ENCODE measurements at places on chromosomes 5 and 9. TPM values are rescaled to one million over a fixed set of nuclear protein-coding genes. Genes with fewer than 3 reads are reported as not detected.

DNA sequence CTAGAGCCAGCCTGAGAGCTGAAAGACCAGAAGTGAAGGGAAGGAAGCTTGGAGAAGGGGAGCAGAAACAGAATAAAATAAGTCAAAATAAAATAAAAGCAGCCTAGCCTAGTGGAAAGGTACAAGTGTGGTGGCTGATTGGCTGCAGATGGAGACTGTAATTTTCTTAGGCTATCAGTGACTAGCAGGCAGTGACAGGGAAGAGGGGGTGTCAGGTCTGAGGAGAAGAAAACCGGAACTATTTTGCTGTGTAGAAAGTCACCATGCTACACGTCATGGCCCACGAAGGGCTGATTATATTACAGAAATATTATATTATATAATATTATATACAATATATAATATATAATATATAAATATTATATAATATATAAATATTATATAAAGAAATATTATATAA is 98.1 kb upstream of the TAF11L2 start:
- no peaks in the 10 kb centered on the region for H3K36me3 ChIP-seq
- H3K27me3 ChIP-seq = no peaks in the 10 kb centered on the region
- DNase-seq = no peak
- no peak overlapping the region for H3K4me3 ChIP-seq
- peaks cover 4% of the 10 kb centered on the region for H3K4me1 ChIP-seq

DNA sequence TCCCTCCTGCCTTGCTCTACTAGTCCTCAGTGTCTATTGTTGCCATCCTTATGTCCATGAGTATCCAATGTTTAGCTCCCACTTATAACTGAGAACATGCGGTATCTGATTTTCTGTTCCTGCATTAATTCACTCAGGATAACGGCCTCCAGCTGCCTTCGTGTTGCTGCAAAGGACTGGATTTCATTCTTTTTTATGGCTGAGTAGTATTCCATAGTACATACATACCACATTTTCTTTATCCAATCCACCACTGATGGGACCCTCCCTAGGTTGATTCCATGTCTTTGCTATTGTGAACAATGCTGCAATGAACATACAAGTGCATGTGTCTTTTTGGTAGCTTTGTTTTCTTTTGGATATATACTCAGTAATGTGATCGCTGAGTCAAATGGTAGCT is 50.4 kb downstream of the FNIP1 start:
- H3K4me3 ChIP-seq = no peak overlapping the region
- no peaks in the 10 kb centered on the region for H3K27me3 ChIP-seq
- peaks cover 3% of the 10 kb centered on the region for H3K36me3 ChIP-seq
- DNase-seq = no peak
- no peaks in the 10 kb centered on the region for H3K4me1 ChIP-seq

GRCh38 chr5:58631895-58632294 is 49.0 kb downstream of the RAB3C start:
- no peaks in the 10 kb centered on the region for H3K4me1 ChIP-seq
- no peak overlapping the region for H3K27ac ChIP-seq
- no peak for DNase-seq
- H3K36me3 ChIP-seq = no peaks in the 10 kb centered on the region
- no peak overlapping the region for H3K4me3 ChIP-seq

DNA sequence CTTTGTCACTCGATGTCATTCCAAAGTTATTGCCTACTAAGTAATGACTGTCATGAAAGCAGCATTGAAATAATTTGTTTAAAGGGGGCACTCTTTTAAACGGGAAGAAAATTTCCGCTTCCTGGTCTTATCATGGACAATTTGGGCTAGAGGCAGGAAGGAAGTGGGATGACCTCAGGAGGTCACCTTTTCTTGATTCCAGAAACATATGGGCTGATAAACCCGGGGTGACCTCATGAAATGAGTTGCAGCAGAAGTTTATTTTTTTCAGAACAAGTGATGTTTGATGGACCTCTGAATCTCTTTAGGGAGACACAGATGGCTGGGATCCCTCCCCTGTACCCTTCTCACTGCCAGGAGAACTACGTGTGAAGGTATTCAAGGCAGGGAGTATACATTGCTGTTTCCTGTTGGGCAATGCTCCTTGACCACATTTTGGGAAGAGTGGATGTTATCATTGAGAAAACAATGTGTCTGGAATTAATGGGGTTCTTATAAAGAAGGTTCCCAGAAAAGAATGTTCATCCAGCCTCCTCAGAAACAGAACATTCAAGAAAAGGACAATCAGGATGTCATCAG is 11.3 kb downstream of the TLR4 start:
- H3K27me3 ChIP-seq = no peaks in the 10 kb centered on the region
- H3K27ac ChIP-seq = no peak overlapping the region
- no peak for DNase-seq
- H3K4me3 ChIP-seq = no peak overlapping the region
- no peaks in the 10 kb centered on the region for H3K4me1 ChIP-seq

GRCh38 chr9:123795336-123795735 is 134.6 kb downstream of the DENND1A start:
- H3K27me3 ChIP-seq = no peaks in the 10 kb centered on the region
- H3K36me3 ChIP-seq = no peaks in the 10 kb centered on the region
- no peak overlapping the region for H3K27ac ChIP-seq
- DNase-seq = no peak
- no peaks in the 10 kb centered on the region for H3K4me1 ChIP-seq

DNA sequence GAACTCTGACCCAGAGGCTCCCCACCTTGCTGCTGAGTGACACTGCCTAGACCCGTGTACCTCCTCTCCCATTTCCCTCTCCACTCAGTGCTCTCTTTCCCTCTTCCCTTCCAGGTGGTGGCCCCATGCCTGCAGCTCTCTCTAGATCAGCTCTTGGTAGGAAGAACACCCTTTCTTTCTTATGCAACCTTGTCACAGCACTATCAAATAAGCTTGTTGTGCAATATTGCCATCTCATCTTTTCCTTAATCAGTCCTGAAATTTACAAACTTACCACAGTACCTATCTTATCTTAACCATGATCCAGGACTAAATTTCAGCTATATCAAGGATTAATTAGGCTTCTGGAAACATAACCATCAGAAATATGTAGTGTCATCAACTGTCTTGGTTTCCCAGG is 88.6 kb downstream of the ZFAND5 start:
- H3K4me1 ChIP-seq = no peaks in the 10 kb centered on the region
- DNase-seq = no peak
- no peak overlapping the region for H3K27ac ChIP-seq
- no peak overlapping the region for H3K4me3 ChIP-seq
- no peaks in the 10 kb centered on the region for H3K36me3 ChIP-seq
- no peaks in the 10 kb centered on the region for H3K27me3 ChIP-seq

SLC28A3 gene
- not detected for total RNA-seq

TTC1 gene
- 35.7 TPM for total RNA-seq

Data from thyroid gland (tissue), 4 donors.